ENCODE measurements at places on chromosomes 12 and 14.

- DNase-seq, result no peak
Measured at GRCh38 chr12:64493513-64493912, 41.6 kb downstream of the TBK1 start.

DNA sequence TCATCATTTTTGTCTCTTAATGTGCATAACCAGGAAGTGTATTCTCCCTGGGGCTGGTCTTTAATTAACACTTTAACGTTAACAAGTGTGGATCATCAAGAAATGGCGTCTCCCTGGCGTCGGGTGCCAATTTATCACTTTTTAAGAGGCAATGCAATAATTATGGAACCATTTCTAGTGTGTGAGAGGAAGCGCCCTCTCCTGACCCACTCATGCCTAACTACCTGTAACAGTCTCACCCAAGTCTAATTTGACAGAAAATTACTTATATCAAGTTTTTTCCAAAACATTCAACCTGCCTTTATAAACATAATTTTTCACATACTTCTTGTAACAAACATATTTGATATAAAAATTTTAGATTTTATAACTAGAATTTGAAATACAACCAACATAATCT is 905.3 kb upstream of the MDGA2 start:
- DNase-seq, result no peak

- DNase-seq, result no peak
Measured at GRCh38 chr12:30021051-30021833, 237.5 kb upstream of the TMTC1 start.

DNA sequence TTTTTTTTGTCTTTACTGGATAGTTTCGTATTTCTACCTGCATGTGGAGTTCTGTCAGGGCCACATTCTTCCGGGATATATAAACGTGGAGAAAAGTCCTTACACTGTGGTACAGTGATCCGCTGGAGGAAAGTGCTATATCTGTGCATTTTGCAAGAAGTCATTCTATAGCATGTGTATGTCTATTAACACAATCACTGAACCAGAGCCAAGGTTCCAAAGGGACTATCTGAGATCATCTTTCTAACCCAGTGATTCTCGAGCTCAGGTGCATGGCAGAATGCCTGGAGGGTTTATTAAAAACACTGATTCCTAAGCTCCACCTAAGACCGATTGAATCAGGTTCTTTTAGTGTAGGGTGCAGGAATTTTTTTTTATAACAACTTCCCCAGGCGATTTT is 354.0 kb downstream of the NRXN3 start:
- DNase-seq, result no peak

DNA sequence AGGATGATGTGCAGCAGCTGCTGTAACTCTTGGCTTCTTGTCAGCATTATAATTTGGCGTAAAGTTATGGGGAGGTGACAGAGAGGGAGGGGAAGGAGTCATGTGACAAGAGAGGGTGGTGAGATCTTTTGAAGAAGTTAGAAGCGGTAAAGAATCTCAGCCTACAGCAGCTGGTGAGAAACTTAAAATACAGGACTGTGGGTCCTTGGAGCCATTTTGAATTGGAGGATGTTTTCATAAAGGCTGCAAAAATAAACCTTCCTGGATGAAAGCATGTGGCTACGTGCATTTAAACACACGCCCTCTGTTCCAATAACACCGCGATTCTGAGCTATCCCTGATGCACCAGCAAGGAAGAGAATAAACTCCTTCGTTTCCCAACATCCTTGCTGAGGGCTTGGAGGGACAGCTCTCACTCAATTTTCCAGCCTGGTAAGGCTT is 133.7 kb downstream of the TMEM30B start:
- DNase-seq, result no peak

Data from Caki2 (cell line).